ENCODE measurements at places on chromosomes 1 and 21. TPM values are rescaled to one million over a fixed set of nuclear protein-coding genes. Genes with fewer than 3 reads are reported as not detected.
A peak's percentile ranks its signal among the peaks of the same experiment; 100 is the strongest.

DNA sequence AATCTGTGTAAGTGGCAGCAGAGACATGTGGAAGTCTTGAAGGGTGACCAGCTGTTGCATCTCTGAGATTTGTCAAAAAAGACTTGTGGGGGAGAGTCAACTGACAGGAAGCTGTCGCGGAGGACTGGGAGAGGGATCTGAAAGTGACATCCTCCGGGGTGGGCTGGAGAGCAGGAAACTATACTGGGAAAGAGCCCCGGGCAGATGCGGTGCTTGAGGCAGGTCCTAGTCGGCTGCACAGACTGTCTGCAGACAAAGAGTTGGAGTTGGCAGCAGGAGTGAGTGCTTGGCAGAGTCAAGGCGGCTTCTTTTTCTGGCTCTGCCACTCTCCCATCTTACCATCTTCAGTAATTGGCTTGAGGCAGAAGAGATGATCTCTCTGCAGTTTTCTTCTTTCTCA, 294.0 kb upstream of the C1orf87 start:
- H3K36me3 ChIP-seq, result no peaks in the 10 kb centered on the region
- H3K4me3 ChIP-seq, result no peak overlapping the region
- no peaks in the 10 kb centered on the region for H3K27me3 ChIP-seq
- H3K4me1 ChIP-seq, result no peaks in the 10 kb centered on the region
- DNase-seq, result no peak

DNA sequence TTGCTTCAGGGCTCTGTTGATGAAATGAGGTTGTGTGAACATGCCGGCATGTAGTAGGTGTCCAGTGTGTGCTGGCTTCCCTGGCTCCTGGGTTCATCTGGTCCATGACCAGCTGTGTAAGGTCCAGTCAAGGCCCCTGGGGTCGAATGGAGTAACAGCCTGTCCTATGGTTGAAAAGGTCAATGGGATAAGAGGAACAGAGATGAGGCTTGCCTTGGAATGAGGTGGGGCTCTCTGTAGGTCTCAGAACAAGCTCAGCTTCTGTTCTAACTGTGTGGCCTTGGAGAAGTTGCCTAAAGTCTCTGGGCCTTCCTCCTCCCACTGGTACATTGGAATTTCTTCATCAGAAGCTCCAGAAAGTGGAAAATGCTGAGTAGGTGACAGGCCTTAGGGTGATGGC, 26.6 kb downstream of the RPS6KA1 start:
- H3K36me3 ChIP-seq, result no peaks in the 10 kb centered on the region
- H3K27ac ChIP-seq, result no peak overlapping the region
- no peaks in the 10 kb centered on the region for H3K27me3 ChIP-seq
- no peaks in the 10 kb centered on the region for H3K4me1 ChIP-seq

DNA sequence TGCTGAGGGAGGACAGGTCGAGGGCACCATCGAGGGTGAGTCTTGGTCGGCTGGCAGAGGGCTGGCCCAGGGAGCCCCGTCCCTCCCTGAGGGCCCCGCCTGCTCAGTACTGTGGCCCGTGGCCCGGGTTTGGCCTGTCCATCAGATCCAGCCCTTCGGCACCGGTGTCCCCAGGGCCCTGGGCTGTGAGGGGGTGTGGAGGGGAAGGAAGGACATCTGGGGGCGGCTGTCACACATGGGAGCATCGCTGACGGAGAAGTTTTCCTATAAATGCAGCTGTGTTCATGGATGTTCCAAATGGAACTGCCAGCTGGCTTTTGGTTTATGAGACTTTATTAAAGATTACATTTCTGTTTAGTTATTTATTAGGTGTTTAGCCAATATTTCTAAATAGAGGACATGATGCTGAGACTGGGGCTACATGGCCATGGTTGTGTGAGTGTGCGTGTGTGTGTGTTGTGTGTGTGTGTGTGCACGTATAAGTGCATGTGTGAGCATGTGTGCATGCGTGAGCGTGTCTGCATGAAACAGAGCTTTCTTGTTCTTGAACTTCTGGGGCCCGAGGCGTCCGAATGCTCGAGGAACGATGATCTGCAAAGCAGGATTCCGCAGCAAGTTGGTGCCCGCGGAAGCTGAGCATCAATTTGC, 54.3 kb downstream of the SLX9 start:
- H3K4me3 ChIP-seq, result no peak overlapping the region
- no peaks in the 10 kb centered on the region for H3K27me3 ChIP-seq
- DNase-seq, result no peak
- no peak overlapping the region for H3K27ac ChIP-seq

DNA sequence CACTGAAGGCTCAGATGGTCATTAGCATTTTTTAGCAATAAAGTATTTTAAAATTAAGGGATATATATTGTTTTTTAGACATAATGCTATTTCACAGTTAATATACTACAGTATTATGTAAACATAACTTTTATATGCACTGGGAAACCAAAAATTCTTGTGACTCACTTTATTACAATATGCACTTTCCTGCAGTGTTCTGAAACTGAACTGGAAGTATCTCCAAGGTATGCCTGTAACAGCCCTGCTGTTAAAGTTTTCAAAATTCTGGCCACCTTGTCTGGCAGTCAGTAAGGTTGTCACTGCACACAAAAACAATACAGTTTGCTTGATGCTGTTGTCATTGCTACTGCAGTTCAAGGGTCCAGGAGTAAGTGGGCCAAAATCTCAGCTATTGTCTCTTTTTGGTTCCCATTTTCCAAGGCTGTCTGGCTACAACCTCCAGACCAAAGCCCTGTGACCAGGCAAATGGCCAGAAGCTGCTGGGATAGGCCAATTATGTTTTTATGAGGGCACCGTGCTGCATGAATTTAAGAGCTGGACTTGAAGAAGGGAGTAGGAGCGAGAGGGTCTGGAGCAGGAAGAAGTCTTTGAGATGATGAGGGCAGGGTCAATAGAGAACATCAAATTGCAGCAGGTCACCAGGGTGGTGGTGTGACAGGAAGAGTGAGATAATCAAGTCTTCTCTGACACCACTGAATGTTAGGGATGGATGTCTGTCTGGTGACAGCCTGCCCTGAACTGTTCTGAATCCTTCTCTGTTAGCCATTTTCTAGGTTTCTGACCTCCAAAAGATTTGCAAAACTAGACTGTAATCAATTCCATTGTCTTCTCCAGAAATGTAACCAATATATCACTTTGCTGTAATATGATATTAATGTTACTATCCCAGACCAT, 82.3 kb upstream of the CACHD1 start:
- H3K4me1 ChIP-seq, result no peaks in the 10 kb centered on the region
- H3K27me3 ChIP-seq, result no peaks in the 10 kb centered on the region

DNA sequence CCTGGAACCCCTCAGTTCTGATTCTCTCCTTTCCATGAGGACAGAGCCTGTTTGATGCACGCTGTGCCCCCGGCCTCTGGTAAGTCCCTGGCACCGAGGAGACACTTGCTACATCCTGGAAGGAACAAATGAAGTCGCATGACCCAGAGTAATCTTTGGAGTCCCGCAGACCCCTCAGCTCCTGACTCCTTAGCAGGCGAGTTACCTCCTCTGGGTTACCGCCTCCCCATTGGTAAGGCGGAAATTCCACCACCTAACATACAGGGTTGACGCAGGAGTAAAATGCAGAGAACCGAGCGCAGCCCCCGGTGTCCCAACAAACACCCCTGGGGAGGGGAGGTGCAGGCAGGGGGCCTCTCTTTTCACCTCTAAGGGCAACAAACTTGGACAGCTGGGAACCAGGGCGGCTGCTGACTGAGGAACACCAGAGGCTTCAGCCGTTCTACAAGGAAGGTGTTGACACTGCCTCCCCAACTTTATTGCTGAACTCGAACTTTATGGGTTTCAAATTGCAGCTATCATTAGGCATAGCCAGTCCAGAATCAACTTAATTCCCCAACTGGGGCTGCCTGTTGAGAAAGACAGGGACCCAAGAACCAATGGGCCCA, 115.3 kb upstream of the IFFO2 start:
- H3K27ac ChIP-seq, result peak overlapping the region; percentile 17
- DNase-seq, result peak; percentile 27
- peaks cover 63% of the 10 kb centered on the region for H3K4me1 ChIP-seq
- H3K27me3 ChIP-seq, result no peaks in the 10 kb centered on the region
- H3K4me3 ChIP-seq, result no peak overlapping the region

- H3K4me1 ChIP-seq, result peaks cover 11% of the 10 kb centered on the region
- H3K27ac ChIP-seq, result no peak overlapping the region
- no peak for DNase-seq
- H3K36me3 ChIP-seq, result no peaks in the 10 kb centered on the region
- H3K27me3 ChIP-seq, result no peaks in the 10 kb centered on the region
- H3K4me3 ChIP-seq, result no peak overlapping the region
Observed at GRCh38 chr21:14870853-14871149, 194.0 kb downstream of the NRIP1 start.

DNA sequence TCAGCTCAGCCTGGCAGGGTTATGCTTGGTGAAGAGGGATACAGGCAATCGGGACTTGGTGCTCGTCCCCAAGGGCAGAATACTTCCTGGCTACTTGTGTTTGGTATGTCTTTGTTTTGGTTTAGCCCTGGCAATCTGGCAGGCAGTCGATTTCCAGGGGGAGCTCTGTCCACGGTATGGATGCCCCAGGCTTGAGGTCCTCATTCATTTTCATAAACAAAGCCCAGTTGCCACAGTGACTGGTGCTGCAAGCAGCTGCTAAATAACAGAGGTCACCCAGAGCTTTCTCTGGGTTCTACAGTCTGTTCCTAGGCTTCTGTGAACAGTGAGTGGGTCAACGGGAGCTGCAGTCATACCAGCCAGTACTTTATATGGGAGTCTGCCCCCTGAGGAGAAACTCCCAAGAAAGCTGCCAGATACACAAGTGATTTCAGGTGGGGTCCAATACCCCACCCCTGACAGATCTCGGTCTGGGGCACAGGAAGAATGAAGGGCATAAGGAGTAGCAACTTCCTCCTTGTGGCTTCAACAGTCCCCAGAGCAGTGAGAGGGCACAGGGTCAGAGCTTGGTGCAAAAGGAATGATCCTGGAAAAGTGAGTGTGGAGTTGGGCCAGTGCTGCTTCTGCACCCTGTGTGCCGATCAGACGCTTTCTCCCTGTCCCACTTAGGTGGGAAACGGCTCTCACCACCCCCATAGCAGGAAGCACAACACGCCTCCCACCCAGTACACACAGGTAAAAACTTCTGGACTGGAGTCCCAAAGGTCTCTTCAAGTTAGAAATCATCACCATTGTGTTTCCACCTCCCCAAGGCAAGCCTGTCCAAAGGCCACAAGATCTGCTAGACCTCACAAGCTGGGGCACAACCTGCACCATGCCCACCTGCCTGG, 55.5 kb downstream of the TGFBR3 start:
- H3K27ac ChIP-seq, result peak overlapping the region; percentile 76
- peaks cover 64% of the 10 kb centered on the region for H3K4me1 ChIP-seq
- H3K27me3 ChIP-seq, result no peaks in the 10 kb centered on the region
- no peaks in the 10 kb centered on the region for H3K36me3 ChIP-seq

GRCh38 chr1:89203166-89203565, 4.4 kb upstream of the GBP4 start:
- no peak for DNase-seq
- no peaks in the 10 kb centered on the region for H3K36me3 ChIP-seq
- peaks cover 11% of the 10 kb centered on the region for H3K4me1 ChIP-seq
- no peak overlapping the region for H3K4me3 ChIP-seq
- no peak overlapping the region for H3K27ac ChIP-seq

DNA sequence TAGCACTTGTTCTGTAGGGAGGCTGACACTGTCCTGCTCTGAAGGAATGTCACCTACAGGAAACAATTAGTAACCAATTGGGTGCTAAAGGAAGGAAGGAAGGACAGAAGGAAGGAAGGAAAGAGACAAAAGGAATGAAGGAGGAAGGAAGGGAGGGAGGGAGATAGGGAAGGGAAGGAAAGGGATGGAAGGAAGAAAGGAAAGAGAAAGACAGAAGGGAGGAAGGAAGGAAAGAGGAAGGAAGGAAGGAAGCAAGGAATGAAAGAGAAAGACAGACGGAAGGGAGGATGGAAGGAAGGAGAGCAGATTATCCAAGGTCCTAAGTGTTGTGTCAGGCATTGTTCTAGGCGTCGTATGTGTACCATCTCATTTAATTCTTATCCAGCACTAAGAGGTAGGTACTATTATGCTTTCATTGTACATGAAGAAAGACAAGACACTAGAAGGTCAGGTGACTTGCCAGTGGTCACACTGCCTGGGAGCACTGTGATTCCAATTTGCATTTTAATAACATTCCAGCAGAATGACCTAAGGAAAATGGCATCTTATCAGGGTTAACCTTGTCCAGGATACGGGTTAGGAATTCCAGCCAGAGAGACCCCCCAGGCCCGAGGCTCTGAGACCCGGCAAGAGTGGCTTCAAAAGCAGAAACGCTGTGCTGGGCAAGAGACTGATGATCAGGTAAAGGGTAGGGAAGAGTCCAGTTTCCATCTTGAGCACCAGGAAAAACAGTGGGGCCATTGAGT, 29.6 kb downstream of the CLIC6 start:
- H3K4me3 ChIP-seq, result no peak overlapping the region
- no peaks in the 10 kb centered on the region for H3K4me1 ChIP-seq
- no peak for DNase-seq

DNA sequence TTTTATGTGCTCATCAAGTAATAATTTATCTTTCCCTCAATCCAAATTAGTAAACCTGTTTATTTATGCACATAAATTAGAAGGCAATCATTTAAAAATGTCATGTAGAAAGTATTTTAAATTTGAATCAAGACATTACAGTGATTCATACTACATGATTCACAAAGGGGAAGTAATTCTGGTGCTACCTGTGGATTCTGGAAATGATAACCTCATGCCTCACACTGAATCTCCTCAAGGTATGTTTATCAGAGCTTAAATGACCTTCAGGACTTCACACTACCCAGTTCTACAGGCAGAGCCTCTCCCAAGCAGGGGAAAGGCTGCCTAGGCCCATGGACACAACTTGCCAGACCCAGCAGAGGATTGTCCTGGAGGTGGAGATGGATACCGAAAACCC, 25.2 kb upstream of the TDRD10 start:
- H3K27me3 ChIP-seq, result no peaks in the 10 kb centered on the region
- H3K4me1 ChIP-seq, result peaks cover 24% of the 10 kb centered on the region
- H3K4me3 ChIP-seq, result no peak overlapping the region
- peak; percentile 30 for DNase-seq
- peak overlapping the region; percentile 79 for H3K27ac ChIP-seq
- no peaks in the 10 kb centered on the region for H3K36me3 ChIP-seq

GRCh38 chr1:157437296-157437695, 115.0 kb downstream of the FCRL5 start:
- H3K4me3 ChIP-seq, result no peak overlapping the region
- H3K27ac ChIP-seq, result no peak overlapping the region
- H3K36me3 ChIP-seq, result no peaks in the 10 kb centered on the region
- peaks cover 8% of the 10 kb centered on the region for H3K4me1 ChIP-seq
- DNase-seq, result no peak

- no peaks in the 10 kb centered on the region for H3K36me3 ChIP-seq
- DNase-seq, result no peak
- no peaks in the 10 kb centered on the region for H3K4me1 ChIP-seq
- no peak overlapping the region for H3K27ac ChIP-seq
Observed at GRCh38 chr1:81950037-81950436, 149.3 kb downstream of the ADGRL2 start.

GRCh38 chr1:37306461-37306860, 167.9 kb upstream of the ZC3H12A start:
- H3K27ac ChIP-seq, result no peak overlapping the region
- no peak for DNase-seq
- no peaks in the 10 kb centered on the region for H3K4me1 ChIP-seq
- H3K27me3 ChIP-seq, result peaks cover 8% of the 10 kb centered on the region
- no peaks in the 10 kb centered on the region for H3K36me3 ChIP-seq

Gene HES2
- total RNA-seq, result 38.8 TPM

Gene CRB1
- 0.32 TPM for total RNA-seq

Gene TCP10L
- total RNA-seq, result 0.79 TPM

Gene ARHGAP30
- 11.0 TPM for total RNA-seq

Gene USP48
- 48.4 TPM for total RNA-seq

Gene LGR6
- not detected for total RNA-seq

Gene CHI3L2
- 0.82 TPM for total RNA-seq

Gene FMO2
- 3.0 TPM for total RNA-seq

Gene KCND3
- total RNA-seq, result 3.0 TPM

Gene ANGPTL1
- 19.9 TPM for total RNA-seq
